ENCODE measurements at places on chromosomes 16 and 17. TPM values are rescaled to one million over a fixed set of nuclear protein-coding genes. Genes with fewer than 3 reads are reported as not detected.

DNA sequence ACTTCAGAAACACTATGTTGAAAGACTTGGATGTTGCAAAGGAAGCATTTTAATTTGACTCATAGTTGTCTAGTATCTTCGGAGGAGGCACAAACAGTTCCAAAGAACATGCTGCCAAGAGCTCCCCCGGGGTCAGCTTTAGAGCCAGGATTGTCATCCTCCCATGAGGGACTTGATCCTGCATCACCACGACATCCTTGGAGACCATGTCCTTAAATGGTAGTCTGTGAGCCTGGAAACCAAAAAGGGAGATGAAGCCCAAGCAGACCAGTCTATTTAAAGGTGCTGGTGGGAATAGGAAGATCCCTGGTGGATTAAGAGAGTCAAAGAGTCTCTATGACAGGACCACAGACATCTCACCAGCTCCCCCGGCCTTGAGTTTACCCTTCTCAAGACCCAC is 33.3 kb upstream of the DYNLRB2 start:
- no peak for DNase-seq

Gene BAIAP3
- total RNA-seq, result 2.5 TPM

Gene PITPNM3
- 0.90 TPM for total RNA-seq

DNA sequence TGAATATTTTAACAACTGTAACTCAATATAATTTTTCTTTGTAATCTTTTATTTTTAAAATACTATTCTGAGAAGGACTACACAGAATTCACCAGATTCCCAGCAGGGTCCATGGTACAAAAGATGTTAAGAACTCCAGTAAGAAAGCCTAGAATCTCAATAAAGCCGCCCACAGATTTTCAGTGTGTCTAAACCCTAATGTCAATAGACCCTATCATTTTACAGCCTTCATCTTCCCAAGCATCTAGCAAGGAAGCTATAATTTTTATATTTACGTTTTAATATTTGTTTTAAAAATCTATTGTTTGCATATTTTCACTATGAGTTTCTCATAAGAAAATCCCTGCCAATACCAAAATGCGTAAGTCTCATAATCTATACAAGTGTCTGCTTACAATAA is 148.5 kb downstream of the CEP112 start:
- no peak for DNase-seq

- DNase-seq, result no peak
Observed at GRCh38 chr16:66948134-66948836, 12.8 kb upstream of the CES3 start.

DNA sequence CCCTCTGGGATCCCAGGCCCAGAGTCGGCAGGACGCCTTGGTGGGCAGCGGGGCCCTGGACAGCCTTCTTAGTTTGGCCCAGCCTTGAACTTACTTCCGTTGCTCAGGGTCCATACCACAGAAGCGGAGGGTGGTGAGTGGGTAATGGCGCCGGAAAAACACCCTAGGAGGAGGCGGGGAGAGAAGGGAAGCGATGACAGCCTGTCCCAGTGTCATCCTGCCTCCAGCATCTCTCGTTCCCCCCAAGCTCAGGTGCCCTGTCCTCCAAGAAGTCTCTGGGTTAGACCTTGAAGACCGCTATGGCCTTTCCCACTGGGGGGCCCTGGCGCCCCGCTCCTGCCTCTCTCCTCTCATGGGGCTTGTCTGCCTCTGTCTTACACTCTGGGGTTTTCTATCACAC is 22.9 kb downstream of the TNS4 start:
- no peak for DNase-seq

GRCh38 chr16:3188925-3189825 is 1.2 kb downstream of the OR1F1 start:
- DNase-seq, result no peak

DNA sequence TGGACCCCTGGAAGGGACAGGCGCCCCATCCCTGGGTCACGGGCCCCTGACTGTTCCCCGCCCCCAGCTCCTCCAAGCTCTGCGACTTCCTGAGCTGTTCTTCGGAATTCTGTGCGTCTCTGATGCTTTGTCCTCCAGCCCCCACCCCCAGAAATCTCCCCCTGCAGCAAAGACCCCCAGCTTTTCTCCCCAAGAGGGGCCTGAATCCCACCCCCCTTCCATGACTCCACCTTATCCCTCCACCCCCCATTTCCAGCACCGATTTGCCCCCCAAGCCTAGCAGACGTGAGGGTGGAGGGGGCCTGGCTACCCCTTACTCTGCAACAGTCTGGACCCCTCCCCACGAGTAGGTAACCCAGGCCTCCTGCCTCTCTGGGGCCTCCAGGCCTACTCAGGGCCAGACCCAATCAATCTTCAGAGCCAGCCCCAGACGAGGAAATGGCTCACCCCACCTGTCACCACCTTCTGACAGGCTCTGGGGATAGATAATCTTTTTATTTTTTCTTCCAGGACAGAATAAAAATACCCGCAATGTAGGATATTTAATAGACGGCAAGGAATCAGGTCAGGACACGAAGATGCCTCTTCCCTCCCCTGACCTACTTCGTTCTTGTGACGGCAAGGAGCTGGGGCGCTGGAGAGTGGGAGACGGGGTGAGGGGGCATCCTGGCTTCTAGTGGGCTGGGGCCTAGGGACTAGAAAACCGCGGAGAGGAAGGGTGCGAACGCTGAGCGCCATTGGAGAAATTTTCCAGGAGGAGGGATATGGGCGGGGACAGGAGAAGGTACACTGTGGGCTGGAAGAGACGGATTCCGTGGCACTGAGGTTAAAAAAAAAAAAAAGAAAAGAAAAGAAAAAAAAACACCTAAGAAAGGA is 744 bp upstream of the PLXDC1 start:
- DNase-seq, result no peak

Gene PITPNC1
- 8.1 TPM for total RNA-seq

DNA sequence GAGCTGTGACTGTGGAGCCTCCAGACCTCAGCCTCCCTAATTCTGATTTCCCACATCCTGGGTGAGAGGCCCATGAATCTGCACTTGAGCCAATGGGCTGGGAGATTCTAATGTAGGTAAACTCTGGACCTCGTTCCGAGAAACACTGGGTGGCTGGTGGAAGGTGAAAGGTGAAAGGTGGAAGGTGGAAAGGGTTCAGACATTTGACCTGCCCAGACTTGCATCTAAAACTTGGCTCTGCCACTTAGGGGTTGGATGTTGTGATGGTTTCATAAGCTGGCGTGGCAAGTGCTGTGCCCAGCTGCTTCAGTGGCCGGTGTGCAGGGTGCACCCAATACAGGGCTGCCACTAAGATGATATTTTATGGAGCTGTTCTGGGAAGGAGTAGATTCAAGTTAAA is 24.8 kb downstream of the SYT17 start:
- DNase-seq, result no peak

Gene ABCC1
- 24.3 TPM for total RNA-seq

- DNase-seq, result no peak
Observed at GRCh38 chr17:71287071-71287823, 833.6 kb upstream of the SOX9 start.

DNA sequence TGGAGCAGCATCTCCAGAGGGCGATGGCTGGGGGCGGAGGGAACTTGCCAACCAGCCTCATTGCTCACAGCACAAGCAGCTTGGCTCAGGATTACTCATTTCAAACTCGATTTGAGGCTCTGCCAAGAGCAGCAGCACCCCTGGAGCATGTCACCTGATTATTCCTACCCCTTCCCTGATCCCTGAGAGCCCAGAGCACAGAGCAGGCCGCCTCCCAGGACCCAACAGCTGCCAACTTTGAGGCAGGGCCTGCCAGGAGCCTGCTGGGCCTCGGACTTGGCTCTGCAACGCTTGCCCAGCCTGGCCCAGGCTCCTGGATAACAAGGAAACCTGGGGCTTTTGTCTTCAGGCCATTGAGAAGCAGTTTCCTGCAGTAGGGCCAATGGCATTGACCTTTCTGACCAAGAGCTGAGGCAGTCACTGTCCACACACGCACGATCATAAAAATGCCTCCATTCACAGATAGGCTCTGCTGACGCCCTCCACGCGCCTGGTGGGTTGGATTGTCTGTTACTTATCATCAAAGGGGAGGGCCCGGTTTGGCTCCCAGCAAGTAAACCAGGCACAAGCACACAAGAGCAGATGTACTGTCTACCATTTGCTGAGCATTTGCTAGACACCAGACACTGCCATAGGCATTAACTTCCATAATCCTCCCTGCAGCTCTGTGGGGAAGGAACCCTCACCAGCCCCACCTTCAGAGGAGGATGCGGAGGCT is 406.6 kb upstream of the EEF2KMT start:
- no peak for DNase-seq

DNA sequence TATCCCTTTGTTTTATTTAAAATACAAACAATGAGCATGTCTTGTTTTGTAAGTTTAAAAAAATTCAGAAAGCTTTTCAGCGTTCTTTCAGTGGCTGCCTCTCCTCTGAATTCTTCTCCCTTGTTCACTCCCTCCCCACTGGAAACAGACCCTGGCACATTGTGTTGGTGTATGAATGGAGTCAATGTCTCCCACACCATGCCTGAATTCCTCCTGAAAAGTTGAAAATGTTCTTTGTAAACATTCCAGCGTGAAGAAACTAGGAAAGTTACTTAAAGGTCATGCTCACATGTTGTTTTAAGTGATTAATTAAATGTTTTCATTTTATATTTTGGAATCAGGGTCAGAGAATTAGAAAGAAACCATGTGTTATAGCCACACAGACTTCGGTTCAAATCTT is 136.9 kb upstream of the DYNLRB2 start:
- no peak for DNase-seq

Gene TLCD3B
- total RNA-seq, result not detected

DNA sequence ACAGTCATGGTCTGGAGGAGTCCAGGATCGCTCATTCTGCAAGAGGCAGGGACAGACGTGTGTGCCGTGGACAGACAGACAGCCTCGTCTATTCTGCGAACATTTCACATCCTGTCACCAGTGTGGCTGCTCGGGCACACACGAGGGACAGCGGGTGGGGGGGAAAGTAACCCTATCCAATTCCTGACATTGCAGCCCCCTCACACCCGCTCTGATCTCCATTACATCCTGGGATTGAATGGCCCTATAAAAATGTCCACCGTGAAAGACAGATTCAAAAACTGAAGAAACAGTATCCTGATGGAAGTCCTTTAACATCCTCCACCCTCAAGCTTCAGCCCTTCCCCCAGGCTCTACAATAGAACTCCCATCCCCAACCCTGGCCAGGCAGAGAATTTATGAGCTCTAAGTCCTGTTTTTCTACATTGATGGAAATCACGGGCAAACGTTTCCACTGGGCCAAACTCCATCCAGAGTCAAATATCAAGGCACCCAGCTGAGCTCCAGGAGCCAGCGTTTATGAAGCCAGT is 39.4 kb downstream of the HS3ST3A1 start:
- DNase-seq, result no peak

DNA sequence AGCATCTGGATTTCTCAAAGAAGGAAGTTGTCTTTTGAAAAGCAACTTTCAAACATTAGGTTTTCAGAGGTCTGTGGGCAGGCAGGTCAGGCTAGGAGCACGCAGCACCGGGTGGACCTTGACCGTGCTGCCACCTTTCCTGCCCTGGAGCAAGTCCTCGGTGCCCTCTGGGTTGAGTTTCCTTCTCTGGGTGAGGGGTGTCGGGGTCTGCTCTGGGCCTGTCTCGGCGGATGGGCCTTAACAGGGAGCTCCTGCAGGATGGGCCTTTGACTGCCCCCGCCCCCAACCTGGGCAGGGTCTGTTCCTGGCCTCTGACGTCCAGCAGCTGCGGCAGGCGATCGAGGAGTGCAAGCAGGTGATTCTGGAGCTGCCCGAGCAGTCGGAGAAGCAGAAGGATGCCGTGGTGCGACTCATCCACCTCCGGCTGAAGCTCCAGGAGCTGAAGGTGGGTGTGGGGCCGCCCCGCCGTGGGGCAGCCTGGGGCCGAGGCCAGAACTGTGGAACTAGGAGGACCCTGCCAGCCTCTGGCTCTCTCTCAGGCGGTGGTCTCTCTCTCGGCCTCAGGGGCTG is 8.7 kb downstream of the DEF8 start:
- no peak for DNase-seq

Gene GNPTG
- 117 TPM for total RNA-seq

Gene AIPL1
- not detected for total RNA-seq

DNA sequence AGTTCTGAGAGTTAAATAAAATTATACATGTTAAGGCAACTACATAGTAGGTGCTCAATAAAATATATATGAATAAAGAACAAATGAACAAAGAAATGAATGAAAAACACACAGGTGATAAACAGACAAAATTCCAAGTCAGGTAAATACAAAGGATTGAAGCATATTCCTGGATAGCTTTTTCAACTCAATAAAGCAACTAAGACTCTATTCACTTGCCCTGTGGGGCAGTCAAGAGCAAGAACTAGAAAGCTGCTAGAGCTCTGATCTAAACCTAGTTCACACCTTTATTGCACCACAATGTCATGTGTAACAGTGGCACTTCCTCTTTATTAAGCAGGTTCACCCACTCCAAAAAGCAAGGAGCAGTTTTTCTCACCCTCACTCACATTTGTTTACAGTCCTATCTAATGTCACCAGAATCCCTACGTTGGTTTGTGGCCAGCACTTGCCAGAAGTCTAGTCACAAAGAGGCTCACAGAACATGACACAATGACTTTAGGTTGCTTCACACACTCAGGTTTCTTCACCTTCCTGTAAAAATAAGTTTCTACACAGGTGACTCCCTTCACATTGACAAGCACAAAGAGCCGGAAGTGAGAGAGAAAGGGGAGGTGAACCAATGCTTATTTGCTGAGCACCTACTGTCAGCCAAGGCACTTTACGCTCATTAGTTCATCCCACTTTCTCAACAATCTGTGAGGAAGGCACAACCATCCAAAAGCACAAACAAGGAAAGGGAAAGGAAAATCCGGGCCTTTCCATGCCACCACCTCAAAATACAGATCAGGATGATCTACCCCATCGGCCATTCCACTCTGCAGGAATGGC is 70.8 kb downstream of the XPO6 start:
- no peak for DNase-seq

Gene ASGR2
- total RNA-seq, result not detected

DNA sequence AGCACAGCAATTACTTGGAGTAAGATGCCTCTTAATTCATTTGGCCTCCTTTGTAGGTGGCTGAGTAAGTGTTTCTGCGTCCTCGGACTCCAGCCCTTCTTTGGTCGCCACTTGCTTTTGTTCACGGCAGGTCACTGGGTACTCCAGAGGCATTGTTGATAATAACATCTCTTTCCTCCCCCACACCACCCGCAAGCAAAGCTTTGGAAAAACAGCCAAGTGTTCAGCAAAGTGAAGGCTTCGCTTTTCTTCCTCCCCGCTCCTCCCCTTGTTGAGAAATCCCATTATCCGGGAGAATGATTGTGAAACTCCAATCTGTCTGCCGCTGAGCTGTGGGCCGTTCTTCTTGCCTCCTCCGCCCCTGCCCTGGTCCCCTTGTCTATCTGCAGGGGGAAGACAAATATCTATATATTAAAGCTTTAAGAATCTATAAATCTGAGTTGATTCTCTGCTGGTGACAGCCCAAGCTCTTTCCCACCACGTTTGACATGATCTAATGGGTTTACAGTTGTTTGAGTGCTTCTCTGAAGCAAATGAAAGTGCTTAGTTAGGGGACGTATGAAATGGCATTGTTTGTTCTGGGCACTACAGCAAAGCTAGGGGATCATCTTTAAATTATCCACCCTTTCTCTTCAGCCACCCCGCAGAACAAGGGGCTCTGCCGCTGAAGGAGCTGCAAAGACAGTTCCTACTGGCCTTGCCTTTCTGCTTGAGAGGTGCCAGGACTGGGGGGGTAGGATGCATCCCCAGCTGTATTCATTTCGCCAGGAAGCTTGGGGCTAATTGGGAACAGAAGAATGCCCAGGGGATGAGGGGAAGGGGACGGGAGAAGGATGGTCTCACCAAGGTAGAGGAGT is 167.1 kb downstream of the CCDC182 start:
- peak; percentile 25 for DNase-seq
